NCI-H2227 treated with DMSO at 0.1 percent for 48 hours (cell line): ENCODE measurements at places on chromosomes 4 and X.

DNA sequence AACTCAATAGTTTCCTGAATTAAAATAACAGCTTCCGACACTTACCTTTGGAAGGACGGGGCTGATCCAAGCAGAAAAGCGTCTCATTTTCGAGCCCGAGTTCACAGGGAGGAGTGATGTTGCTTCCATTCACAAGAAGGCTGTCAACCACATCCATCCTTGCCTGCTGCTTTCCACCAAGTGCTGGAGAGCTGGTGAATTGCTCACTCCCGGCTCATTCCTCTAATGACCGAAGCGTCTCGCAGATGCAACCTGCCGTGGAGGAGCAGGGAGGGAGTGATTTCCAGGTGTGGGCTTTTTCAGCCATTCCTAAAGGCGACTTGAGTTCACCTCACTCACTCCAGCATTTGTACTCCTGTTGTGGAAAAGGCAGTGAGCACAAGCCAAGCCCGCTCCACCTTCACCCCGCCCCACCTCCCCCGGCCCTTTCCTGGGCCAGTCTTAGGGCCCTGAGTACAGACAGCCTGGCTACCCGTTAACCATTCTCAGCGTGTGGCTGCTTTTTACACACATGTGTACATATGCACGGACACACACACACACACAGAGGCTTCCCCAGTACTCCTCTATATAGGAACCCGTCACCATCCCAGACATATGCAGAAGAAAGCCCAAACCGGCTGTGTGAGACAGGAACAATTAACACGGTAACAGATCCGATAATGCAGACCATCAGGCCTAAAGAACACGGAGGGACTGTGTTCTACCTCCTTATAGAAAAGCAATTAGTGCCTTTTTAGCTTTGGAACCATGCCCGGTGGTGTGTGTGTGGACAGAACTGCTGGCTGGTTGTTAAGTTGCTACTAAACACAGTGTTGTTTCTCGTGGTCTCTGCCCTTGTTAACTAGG, at the start of gene CCKAR:
Gene CCKAR, minus strand, starts transcription at position 374 of the 849 bp plus-strand sequence. Its CDS starts 217 bp downstream, at position 157.
- DNase-seq, result peak; percentile 15

GRCh38 chrX:662126-662525, 31.5 kb downstream of the SHOX start:
- no peak for DNase-seq

GRCh38 chr4:141645611-141646340, 9.4 kb downstream of the IL15 start:
- no peak for DNase-seq

- no peak for DNase-seq
Observed at GRCh38 chrX:35122756-35123155, 180.2 kb downstream of the FAM47B start.

DNA sequence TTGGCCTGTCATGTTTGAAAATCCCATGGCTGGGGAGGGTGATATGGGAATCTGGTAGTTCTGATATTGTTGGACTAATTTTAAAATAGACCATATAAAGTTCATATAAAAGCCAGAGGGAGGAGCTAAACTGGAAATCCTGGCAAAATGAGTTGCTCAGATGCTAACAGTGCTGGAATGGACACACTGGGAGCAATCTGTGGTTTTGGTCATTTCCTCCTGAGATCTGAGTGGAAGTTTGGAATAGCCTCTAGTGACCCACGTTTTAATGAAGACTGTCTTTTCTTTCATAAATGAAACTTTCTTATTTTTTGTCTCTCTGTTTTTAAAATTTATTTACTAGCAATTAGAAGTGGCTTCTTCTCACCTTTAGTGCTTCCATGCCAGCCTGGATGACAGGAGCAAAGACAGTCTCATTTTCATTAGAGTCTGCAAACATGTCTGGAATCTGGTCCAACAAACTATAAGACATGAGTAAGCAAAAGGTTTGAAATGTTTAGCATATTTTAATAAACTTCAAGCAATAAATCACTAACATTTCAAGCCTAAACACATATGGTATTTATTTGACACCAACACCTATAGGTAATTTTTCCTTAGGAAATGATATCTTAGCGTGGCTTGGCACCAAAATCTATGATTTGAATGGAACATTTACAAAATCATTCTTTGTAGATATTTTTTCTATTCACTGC, 66.6 kb downstream of the METTL14 start:
- DNase-seq, result no peak

GRCh38 chr4:3524920-3525319, 7.3 kb downstream of the LRPAP1 start:
- no peak for DNase-seq

- DNase-seq, result no peak
Observed at GRCh38 chrX:100663642-100664041, 19.6 kb downstream of the SRPX2 start.

GRCh38 chrX:26411045-26411444, 195.1 kb downstream of the MAGEB5 start:
- no peak for DNase-seq
